ENCODE measurements at places on chromosomes 3 and 15.

GRCh38 chr3:117695321-117695720, 985.7 kb downstream of the TUSC7 start:
- no peak for DNase-seq

DNA sequence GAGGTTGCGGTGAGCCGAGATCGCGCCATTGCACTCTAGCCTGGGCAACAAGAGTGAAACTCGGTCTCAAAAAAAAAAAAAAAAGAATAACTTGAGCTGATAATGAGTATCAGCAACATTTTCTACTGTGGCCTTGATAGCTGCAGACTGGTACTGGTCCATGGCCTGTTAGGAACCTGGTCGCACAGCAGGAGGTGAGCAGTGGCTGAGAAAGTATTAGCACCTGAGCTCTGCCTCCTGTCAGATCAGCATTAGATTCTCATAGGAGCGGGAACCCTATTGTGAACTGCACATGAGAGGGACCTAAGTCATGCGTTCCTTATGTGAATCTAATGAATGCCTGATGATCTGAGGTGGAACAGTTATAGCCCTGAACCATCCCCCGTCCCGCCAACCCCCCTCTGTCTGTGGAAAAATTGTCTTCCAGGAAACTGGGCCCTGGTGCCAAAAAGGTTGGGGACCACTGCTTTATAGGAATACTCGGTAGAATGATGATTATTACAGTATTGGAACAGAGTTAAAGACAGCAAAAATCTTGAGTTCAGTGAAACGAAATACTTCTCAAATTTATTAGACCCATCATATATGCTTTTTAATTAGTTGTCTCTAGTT, 126.0 kb downstream of the ZNF609 start:
- DNase-seq: no peak

DNA sequence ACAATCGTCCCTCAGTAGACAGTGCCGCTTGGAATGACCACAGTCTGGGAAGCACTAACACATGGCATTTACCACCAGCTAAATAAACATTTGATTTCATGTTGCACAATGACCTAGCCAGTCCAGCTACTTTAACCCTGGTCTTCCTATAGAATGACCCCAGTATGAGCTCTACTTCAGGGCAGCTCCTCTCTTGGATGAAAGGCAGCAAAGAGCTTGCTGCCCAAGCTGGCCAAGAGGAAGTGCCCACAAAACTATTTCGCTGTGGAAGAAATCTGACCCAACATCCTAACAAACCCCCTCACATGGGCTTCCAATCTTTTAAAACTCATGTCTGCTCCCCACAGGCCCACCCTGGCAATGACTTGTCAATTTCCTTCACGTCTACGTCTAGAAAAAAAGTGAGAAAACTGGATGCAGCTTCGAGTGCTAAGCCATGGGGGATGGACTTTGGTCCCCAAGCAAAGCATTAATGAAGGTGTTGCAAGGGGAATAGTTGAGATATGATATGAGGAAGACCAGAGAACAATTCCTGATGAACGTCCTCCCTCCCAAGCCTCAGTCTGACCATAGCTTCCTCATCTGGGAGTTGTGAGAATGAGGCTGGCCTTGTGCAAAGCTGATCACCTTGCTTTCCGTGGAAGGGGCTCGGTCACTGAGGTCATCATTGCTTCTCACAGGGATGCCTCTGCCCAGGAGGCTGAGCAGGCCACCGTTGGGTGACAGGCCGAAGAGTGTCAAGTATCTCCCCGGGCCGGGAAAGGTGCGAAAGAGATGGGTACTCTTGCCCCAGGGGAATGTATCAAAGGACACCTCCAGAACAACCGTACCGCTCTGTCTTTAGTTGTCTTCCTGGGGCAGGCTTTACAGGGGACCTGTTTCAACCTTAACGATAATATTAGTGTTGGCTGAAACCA, 964 bp downstream of the SLC25A20 start:
- DNase-seq: no peak

DNA sequence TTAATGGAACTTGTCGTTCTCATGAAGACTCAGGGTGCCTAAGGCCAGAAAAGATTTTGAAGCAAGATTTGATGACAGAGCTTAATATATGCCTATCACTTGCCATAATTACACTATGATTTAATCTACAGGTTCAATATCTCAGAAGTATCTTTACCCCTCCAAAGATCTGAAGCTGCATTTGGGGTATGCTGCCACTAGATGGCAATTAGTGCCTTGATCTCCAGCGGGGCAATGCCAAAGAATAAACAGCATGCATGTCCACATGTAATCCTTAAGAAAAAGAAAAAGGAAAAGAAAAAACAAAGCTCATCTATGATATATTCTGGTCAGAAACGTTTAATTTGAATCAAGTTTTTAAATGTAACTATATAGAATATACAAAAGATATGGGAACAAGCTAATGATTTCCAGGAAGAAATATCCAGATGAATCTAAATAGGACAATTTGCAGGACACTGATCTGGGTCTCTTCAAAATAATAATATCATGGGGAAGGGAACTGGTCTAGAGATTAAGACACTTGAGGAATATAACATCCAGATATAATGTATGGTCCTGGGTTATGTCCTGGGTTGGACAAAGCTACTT, 55.0 kb upstream of the SOX14 start:
- no peak for DNase-seq

GRCh38 chr15:33191591-33191990, 2.9 kb downstream of the FMN1 start:
- DNase-seq: no peak

- no peak for DNase-seq
Measured at GRCh38 chr3:33391255-33391995, 48.8 kb downstream of the UBP1 start.

DNA sequence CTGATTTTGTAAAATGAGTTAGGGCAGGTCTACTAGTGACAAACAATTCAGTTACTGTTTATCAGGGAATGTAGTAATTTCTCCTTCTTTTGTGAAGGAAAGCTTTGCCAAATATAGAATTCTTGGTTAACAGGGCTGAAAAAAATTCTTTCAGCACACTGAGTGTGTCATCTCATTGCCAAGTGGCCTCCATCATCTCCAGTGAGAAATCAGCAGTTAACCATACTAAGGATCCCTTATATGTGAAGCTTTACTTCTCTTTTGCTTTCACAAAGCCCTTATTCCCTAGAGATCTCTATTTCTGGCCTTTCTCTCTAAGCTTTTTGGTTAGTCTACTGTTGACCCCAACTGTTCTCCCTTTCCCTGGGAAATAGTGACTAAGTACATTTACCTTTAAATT, 269.1 kb downstream of the SCAPER start:
- no peak for DNase-seq

GRCh38 chr15:60326824-60327654, 70.7 kb downstream of the ANXA2 start:
- DNase-seq: no peak

GRCh38 chr3:45992821-45993221, 2.8 kb downstream of the FYCO1 start:
- no peak for DNase-seq

DNA sequence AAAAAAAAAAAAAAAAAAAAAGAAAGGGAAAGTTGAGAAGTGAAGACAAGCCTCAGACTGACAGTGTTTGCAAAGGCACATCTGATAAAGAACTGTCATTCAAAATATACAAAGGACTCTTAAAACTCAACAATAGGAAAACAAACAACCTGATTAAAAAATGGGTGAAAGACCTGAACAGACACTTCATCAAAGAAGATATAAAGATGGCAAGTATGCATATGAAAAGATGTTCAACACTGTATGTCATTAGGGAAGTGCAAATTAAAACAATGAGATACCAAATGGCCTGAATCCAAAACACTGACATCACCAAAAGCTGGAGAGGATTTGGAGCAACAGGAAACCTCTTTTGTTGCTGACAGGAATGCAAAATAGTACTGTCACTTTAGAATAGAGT, 48.6 kb downstream of the MCCC1 start:
- DNase-seq: no peak

DNA sequence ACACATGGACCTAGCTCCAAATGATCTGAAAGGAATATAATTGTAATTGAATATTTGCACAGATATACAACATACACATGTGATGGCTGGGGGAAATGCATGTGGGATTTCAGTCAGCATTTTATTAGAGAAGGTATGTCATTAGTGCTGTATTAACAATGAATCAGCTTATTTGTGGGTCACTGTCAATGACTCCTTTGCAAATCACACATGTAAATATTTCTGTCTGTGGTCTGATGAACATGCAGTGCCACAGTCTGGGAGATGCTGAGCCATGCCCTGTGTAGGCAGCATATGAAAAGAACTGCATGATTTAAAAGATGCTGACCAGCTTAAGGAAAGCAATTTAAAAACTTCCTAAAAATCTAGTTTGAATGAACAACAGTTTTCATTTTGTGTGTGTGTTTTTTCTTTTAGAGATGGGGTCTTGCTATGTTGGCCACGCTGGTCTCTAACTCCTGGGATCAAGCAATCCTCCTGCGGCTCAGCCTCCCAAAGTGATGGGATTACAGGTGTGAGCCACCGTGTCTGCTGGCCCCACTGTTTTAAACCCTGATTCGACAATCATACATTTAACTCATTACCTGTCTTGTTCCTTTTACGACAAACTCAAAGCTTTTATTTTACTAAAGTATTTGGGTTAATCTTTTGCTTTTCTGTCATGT, 803 bp upstream of the B3GNT5 start:
- no peak for DNase-seq

GRCh38 chr3:36482256-36482655, 102.0 kb downstream of the STAC start:
- no peak for DNase-seq

DNA sequence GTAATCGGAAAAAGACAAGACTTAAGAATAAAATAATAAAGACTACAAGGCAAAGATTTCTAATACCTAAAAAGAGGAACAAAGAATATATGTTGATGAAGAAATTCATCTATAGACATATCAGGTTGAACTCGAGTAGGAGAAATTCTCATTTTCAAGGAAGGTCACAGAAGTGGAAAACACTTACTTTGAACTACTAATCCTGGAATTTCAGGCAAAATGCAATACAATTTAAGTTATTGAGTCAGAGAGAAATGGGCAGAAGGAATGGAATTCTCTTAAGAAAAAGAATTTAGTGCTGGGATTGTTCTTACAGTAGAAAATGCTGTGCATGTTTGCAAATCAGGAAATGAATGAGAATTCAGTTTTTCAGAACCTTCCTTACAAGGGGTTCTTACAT, 135.9 kb upstream of the TGFBR2 start:
- no peak for DNase-seq

DNA sequence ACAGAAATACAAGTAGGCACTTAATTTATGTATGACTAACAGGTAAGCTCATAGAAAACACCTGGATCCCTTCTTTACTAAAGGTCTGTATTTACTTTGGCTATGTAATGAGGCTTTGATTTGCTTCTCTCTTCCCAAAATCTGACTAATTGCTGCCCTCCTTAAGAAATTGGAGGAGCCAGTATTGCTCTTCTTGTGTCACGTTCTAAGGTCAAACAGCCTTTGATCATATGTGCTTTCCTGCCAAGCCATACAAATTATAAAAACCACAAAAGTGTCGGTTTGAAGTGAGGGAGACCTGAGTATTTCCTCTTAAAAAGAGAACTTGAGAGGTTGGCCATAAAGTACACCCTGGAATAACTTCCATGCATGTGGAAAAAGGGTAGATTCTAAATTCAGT, 112.1 kb upstream of the MB21D2 start:
- no peak for DNase-seq

DNA sequence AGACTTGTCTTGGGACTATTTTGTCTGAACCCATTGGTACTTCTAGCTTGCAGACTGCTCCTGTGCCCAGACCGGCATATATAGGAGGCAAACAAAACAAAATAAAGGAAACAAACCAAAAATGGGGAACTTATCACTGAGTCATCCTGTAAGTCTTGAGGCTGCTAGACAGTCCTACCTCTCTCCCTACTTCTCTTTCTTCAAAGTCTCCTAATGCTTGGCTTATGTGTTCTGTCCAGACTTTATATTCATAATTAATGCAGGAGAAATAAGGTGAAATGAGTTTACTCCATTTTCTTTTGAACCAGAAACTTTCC, 266.2 kb downstream of the ZNF385D start:
- no peak for DNase-seq

- DNase-seq: no peak
Measured at GRCh38 chr3:120350401-120350941, 1.3 kb upstream of the LRRC58 start.

- no peak for DNase-seq
Measured at GRCh38 chr3:172142864-172143451, 103.6 kb downstream of the FNDC3B start.

- DNase-seq: no peak
Measured at GRCh38 chr15:55742498-55742926, 440 bp downstream of the PRTG start.

DNA sequence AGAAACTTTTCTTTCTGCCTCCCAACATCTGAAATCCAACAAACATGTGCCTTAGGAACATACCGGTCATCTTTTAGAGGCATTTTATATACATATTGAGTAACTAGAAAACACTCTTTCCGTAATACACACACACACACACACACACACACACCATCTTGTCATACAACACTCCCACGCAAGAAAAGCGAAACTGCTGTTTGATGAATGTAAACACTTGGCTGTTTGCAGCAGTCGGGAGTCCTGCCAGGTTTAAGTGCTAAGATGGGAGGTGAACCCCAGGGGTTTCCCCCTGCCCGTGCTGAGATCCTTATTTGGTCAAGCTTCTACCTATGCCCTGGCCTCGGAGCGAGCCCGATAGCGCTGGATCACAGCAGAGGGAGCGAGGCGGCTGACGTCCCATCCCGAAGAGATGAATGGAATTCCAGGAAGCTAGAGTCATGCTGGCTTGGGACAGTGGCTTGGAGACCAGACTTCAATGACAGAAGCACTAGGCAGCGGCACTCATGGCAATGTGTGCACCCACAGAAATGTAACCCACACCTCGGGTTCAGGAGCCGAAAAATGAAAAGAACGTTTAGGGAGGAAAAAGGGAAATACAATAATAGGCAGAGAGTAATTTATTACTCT, 1.3 kb upstream of the THBS1 start:
- no peak for DNase-seq

DNA sequence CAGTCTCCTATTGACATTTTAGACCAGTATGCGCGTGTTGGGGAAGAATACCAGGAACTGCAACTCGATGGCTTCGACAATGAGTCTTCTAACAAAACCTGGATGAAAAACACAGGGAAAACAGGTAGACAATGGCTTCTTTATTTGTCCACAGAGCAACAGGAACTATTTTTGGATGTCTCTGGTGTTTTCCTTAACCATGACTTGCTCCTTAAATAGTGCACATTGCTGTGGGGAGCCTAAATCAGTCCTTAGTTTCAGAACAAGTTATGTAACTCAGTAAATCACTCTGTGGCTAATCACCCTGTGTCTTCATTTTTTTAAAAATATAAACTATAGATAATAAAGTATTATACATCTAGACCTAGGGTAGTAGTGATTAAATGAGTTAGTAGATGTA, 383.7 kb downstream of the FEZF2 start:
- DNase-seq: no peak
